ENCODE measurements at places on chromosomes 1 and 21.

DNA sequence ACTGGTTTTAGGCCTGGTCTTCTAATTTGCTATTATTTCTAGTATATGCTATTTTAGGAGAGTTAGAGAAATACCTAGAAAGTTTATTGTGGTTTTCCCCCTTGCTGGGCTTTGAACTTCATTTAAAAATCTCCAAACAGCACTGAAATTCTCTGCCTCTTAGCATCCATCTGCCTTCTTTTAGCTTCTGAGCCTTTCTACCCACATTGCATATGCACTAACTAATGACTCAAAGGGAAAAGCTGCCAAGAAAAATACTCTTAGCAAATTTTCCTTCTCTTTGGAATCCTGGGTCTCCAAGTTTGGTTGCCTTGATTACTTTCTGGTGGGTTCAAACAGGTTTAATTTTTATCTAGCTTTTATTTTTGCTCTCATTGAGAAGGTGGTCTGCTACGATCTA, 408.4 kb upstream of the PTBP2 start:
- DNase-seq = peak; percentile 56

DNA sequence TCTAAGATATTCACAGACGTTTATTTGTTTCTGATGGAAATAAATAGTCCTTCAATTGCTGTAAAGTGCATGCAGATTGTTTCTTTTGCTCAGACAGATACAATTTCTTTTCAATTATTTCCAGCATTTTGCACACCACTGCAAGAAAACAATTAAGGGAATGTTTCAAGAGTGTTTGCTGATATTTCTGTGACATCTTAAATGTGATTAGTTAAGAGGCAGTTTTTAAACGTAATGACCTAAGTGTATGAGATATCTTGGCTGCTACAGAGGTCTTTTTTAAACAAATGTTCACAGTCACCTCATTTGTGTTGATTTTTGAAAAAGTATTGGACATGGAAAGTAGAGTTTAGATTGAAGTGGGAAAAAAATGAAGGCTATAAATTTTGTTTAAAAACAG, 262.3 kb upstream of the BRINP3 start:
- DNase-seq = no peak

DNA sequence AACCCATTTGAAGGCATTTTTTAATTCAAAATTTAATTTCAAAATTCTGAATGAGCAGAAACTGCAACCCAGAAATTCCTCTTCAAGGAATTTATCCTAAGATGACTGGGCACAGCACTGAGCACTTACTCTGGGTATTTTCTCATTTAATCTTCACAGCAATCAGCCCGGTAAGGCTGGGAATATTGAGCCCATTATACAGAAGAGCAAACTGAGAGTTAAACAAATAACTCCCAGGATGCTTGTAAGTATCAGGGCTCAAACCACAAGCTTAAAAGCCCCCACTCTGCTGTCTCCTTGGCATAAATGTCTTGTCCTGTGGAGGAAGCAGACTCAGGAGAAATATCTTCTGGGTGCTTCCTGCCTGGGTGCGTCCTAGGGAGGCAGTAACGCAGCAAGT, 53.0 kb upstream of the SPOCD1 start:
- no peak for DNase-seq

DNA sequence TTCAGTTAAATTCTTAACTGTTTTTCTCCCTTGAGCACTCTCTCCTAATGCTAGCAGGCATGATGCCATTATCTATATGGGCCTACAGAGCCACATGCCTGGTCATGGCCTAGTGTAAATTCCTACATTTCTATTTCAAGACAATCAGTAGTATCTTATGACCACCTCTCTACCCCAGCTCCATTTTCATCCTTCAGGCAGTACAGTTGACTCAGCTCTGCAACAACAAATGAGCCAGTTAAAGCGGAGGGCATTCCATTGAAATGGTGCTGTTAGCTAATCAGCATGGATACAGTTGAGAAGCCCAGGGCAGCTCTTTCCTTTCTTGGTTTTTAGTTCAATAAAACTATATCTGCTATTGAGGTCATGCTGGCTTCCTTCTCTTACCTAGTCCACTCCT, 150.0 kb downstream of the PPP1R12B start:
- peak; percentile 2 for DNase-seq

- no peak for DNase-seq
Measured at GRCh38 chr1:158038793-158039192, 45.3 kb downstream of the KIRREL1 start.

DNA sequence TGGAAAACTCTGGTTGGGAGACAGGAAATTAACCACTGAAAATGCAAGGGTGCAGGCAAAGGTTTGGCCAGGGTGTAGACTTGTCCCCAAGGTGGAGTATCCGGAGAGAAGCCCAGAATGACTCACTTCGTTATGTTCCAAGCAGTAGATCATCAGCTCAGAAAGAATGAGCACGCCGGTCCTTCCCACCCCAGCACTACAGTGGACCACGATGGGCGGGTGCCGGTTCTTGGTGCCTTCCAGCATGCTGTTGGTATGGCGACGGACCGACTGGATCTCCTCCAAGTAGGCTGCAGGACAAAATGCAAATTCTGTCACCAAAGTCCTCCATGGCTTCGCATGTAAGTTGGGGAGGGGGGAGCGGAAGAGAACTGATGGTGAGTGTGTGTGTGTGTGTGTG, 83.4 kb downstream of the SMYD2 start:
- peak; percentile 7 for DNase-seq

DNA sequence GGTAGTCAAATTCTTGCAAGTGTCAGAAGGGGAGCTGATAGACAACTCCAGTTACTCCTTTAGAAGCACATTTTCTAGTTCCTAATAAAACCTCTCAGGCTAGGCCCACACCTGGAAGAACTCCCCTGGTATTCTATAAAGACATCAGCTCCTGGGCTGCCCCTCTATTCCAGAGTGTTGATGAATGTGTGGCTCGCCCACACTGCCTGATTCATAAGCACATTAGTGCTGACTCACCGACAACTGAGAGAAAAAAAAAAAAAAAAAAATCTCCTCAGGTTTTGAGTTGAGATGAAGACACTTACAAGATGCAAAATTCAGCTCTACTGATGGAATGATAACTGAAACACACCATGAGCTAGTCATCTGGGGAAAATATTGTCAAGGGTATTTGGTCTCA, 188.1 kb downstream of the TNR start:
- DNase-seq = peak; percentile 77

GRCh38 chr21:44532712-44533111, 7.3 kb downstream of the KRTAP10-1 start:
- DNase-seq = no peak

- DNase-seq = no peak
Measured at GRCh38 chr1:208544794-208545193, 300.6 kb upstream of the PLXNA2 start.

DNA sequence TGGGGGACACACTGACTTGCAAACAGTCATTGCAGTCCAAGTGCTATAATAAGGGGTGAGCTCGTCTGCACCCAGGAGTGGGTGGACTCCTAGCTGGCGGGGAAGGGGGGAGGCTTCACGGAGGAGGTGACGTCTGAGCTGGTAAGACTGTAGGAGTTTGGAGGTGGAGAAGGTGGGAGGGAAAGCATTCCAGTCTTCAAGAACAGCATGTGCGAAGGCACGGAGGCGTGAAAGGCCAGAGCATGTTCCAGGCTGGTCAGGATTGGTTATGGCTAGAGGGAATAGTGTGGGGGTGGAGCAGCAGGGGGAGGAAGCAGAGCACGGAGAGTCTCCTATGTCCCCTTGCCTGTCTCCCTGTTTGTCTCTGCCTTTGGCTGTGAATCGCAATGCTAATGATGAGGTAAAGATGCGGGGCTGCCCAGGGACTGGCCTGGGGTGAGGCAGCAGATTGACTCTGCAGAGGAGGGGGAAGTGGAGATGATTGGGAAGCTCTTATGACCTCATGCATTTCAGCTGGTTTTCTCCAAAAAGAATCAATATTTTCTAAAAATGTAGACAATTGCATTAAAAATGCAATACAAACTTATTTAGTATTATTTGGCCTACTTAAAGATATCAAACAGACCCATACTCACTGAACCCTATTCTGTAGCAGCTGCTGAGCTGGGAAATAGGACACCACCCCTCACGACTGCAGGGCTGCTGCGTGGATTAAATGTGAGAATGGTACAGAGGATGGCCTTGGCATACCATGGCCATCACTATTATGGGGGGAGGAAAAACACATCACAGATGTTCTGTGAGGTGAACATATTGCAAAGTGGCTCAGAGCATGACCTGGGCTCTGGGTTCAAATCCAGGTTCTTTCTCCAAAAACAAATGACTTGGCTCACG, 2.6 kb upstream of the ZNF436 start:
- DNase-seq = no peak

GRCh38 chr1:92081031-92081430, 886 bp downstream of the BTBD8 start:
- DNase-seq = no peak

GRCh38 chr1:7100479-7100878, 315.2 kb downstream of the CAMTA1 start:
- no peak for DNase-seq

DNA sequence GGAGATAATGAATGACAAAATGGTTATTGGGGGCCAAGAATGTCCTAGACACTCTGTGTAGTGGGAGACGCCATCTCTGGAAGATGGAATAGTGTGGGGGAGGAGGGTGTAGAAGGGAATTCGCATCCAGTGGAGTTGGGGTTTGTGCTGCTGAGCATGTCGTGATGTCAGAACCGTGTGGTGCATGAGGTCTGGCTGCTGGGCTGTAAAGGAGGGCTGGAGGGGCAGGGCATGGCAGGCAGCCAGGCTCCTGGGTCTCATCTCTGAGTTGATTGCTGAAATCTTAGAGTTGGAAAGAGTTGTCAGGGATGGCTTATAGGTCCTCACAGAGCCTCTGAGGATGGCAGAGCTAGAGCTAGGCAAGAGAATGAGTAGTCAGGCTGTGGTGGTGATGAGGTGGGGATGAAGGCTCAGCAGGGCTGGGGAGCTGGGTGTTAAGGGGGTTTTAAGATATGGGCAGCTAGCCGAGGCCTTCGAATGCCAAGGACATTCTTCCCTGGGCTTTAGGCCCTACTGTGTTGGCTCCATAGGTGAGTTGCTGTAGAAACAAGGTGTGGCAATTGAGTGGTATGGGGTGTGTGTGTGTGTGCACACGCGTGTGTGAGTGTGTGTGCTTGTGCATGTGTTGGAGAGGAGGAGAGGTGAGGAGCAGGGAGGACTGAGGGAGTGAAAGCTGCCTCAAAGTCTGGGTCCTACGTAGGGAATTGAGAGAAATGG, 1.9 kb downstream of the PPFIA4 start:
- DNase-seq = no peak

DNA sequence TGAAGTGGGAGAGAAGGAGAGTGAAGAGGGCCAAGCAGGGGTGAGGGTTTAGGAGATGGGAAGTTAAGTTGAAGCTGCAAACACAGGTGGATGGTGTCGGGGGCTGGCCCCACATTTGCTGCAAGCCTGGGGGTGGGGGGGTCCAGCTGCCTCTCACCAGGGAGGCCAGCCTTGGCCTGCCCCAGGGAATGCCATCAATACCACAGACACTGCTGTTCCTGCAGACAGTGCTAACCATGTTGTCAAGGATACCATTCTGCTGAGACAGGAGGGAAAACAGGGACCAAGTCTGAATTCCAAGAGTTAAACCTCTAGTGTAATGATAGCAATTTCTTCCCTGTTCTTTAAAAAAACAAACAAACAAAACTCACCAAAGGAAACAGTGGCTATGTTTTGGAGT, 8.0 kb downstream of the MECR start:
- no peak for DNase-seq

- DNase-seq = no peak
Measured at GRCh38 chr21:31920275-31920674, 47.5 kb downstream of the HUNK start.

DNA sequence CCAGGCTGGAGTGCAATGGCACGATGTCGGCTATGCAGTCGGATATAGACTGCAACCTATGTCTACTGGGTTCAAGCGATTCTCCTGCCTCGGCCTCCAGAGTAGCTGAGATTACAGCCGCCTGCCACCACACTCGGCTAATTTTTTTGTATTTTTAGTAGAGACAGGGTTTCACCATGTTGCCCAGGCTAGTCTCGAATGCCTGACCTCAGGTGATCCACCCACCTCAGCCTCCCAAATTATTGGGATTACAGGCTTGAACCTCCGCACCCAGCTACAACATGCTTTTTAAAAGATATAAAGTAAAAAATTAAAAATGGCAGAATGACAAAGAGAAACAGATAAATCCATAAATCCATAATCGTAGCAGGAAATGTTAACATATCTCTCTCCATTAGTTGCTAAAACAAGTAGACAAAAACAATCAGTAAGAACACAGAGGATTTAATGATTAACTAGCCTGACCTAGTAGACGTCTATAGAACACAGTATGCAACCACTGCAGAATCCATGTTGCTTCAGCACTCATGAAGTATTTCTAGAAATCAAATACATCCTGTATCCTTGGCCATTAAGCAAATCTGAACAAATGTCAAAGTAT, 59.9 kb upstream of the SPOCD1 start:
- no peak for DNase-seq

DNA sequence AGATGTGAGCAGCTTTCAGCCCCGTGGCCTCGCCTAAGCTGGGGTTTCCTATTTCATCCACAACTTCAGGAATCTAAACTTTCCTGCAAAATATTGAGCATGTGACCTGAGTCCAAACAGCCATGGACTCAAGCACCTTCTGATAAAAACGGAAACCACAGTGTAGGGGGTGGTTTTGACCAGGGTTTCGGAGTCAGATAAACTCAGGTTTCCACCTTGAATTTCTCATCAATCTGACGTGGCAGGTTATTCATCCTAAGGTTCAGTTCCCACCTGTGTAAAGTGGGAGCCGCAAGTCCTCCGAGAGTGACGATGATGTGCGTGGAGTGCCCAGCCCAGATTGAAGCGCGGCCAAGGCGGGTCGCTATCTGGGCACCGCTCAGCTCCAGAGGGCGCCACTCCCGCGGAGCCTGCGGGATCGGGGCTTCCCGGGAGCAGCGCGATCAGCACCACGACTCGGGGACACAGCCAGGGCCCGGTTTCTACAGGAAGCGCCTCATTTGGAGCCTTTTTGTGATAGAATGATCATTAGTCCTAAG, 871 bp upstream of the ETS2 start:
- DNase-seq = peak; percentile 82

DNA sequence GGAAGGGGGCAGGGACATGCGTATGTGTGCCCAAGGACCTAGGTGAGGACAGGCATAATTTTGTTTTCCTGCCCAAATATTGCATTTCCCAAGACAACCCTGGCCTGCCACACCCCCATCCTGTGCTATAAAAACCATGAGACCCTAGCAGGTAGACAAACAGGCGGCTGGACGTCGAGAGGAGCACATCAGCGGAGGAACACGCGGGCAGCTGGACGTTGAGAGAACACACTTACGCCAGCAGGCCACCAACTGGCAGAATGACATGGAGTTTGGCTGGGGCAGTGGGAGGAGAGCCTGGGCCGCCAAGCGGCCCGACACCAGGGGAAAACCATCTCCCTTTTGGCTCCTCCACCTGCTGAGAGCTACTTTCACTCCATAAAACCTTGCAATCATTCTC, 3.0 kb upstream of the FGGY start:
- no peak for DNase-seq

DNA sequence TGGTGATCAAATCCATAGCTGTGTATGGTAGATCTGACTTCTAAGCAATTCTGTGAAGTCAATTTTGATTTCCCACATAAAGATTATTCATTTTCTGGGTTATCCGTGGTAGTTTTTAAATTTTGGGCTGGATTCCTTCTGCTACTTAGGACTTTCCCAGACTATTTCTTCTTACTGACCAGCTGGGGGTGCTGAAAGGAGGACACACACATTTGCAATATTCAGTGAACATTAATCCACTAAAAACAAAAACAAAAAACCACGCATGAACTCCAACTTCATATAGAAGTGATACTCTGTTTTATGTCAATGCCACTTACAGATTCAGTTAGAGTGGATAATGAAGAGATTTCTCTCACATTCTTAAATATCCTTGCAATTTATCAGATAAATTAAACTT, 105.4 kb downstream of the KCTD3 start:
- no peak for DNase-seq

- no peak for DNase-seq
Measured at GRCh38 chr1:40770296-40771070, 13.1 kb upstream of the KCNQ4 start.

Measured in Daoy (cell line).